HL-60 (cell line): ENCODE measurements at places on chromosomes 1 and 21.

DNA sequence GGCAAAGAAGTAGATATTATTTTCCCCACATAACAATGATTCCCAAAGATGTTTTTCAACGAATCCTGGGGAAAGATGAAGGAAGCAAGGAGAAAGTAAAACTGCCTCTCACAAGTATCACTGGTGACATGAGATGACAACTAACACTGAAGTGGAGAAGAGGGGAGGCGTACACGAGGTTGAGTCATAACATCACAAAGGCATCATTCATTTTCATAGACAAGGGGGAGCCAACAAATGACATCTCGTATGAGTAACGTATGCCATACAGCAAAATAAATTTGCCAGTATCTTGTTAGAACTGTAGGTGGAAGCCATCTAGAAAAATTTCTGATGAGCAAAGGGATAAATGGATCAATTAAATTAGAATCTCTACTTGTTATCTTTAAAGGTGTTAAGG lies 56.6 kb downstream of the ATP1B1 start:
- no peak for DNase-seq

DNA sequence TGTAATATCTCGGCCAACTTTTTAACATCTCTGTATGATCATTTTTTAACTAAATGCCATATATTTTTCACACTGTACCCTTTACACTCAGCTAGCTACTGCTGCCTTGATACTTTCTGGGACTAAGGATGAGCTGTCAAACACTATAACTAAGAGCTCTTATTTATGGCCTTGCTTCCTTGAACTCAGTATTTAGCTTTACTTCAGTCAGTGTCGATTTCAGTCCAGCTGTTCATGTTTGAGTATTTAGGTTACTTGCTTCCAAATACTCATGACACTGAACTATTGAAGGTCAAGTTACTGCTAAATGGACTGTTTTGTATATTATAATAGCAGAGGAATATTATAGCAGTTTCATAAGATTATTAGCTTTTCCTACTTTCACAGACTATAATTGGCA lies 25.9 kb upstream of the USP25 start:
- no peak for DNase-seq

- DNase-seq = peak; percentile 100
Observed at GRCh38 chr21:34908419-34909055, 140.6 kb downstream of the RUNX1 start.

GRCh38 chr1:8047112-8047511 lies 21.0 kb upstream of the ERRFI1 start:
- DNase-seq = peak; percentile 33

- DNase-seq = no peak
Observed at GRCh38 chr1:217004776-217005436, 281.7 kb upstream of the ESRRG start.

- DNase-seq = no peak
Observed at GRCh38 chr1:208581209-208581608, 337.0 kb upstream of the PLXNA2 start.

GRCh38 chr21:33949516-33950430 lies 34.2 kb upstream of the ATP5PO start:
- DNase-seq = no peak

- DNase-seq = no peak
Observed at GRCh38 chr1:222104694-222105392, 363.0 kb upstream of the DUSP10 start.

GRCh38 chr1:81547261-81547911 lies 253.3 kb upstream of the ADGRL2 start:
- DNase-seq = no peak

GRCh38 chr21:39611551-39612190 lies 1.1 kb upstream of the B3GALT5 start:
- DNase-seq = no peak

- DNase-seq = no peak
Observed at GRCh38 chr1:229596925-229597699, 28.8 kb downstream of the TAF5L start.

DNA sequence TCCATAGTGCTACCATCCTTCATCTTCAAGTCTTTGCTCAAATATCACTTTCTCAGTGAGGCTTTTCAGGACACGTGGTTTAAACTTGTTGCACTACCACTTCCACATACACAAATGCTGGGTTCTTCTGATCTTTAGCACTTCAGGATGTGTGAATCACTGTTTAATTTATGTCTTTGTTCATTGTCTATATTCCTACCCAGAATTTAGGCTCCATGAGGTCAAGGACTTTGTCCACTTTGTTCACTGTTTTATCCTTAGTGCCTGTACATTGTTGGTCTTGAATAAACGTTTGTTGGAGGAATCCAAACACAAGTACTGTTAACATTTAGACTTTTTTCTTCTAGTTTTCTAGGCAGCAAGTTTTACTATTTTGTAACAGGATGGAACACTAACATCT lies 42.6 kb upstream of the RALGPS2 start:
- DNase-seq = no peak

DNA sequence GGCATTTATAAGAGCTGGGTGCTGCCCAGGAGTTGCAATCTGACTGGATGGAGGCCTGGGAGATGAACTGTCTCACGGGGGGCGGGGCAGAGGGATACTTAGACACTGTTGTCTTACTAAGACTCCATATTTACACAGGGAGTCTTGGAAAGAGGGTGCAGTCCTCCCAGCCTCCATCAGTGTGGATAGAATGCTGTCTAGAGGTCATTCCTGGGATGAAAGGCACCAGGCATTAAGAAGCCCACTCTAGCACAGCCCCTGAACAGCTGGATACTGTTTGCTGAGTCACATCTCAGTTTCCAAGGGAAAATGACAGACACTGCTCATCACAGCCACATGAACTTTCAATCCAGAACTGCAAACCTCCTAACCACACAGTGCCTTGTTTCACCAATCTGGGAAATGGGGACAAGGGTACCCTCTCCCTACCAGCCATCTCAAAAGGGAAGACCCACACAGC lies 43.3 kb downstream of the SSBP3 start:
- DNase-seq = no peak

- DNase-seq = no peak
Observed at GRCh38 chr1:205515781-205516253, 11.3 kb downstream of the CDK18 start.

GRCh38 chr1:198635964-198636363 lies 2.9 kb upstream of the PTPRC start:
- no peak for DNase-seq

- DNase-seq = peak; percentile 57
Observed at GRCh38 chr1:17023102-17023501, 11.4 kb upstream of the ATP13A2 start.

GRCh38 chr1:244211559-244211944 lies 160.5 kb downstream of the ZBTB18 start:
- no peak for DNase-seq

- DNase-seq = peak; percentile 56
Observed at GRCh38 chr1:54571803-54572541, 23.9 kb downstream of the ACOT11 start.

GRCh38 chr1:44557778-44558177 lies 116.5 kb downstream of the TMEM53 start:
- no peak for DNase-seq

DNA sequence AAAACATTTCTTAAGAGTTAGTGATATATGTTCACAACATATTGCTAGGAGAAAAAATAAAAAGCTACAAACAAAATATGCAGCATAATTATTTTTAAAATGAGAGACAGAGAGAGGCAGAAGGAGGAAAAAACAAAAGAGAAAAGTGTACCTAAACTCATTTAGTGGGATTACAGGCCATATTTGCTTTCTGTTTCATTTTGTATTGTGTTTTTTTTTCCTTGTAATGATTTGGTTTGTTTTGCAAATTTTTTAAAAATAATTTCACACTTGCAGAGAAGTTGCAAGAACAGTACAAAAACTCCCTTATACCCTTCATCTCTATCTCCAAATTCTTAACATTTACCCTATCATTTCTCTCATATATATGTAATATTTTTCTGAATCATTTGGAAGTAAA lies 65.0 kb downstream of the LBR start:
- no peak for DNase-seq

DNA sequence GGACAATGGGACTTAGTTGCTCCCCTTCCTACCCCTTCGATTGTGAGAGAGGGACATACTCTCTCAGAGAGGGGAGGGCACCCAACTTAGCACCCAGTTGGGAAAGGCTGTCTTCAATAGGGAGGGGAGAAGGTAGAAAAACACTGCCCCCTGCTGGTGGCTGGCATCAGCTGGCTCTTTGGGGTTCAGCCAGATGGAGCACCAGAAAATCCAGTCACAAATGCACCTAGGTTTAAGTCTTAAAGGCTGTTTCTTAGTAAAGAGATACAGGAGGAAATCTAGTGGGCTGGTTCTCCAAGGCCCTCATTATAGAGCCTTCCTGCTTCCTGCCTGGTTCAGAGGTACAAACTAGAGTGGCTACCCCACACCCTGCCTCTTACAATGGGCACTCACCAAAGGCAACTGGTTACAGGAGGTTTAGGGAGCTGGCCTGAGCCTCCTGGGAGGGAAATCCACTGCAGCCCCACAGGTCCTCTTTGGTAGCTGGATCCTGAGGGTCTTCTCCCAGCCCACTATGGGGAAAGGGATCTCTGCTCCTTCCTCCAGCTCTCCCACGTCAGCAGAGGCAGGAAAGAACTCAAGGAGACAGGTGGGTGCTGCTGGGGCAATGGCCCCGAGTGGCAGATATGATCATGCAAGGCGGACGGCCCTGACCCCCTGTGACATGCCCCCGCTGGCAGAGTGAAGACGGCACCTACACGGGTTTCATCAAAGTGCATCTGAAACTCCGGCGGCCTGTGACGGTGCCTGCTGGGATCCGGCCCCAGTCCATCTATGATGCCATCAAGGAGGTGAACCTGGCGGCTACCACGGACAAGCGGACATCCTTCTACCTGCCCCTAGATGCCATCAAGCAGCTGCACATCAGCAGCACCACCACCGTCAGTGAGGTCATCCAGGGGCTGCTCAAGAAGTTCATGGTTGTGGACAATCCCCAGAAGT lies 28.3 kb downstream of the EIF2D start:
- DNase-seq = peak; percentile 78

GRCh38 chr1:99497690-99498089 lies 148.2 kb upstream of the PALMD start:
- no peak for DNase-seq
